ENCODE measurements at places on chromosomes 3 and 15. TPM values are rescaled to one million over a fixed set of nuclear protein-coding genes. Genes with fewer than 3 reads are reported as not detected.

Gene OSTN
- not detected for total RNA-seq

Gene BNC1
- 0.15 TPM for total RNA-seq

Gene ARHGAP31
- total RNA-seq = 54.5 TPM

Gene SLC9C1
- total RNA-seq = not detected

Gene TMCO5A
- not detected for total RNA-seq

Gene COL6A5
- total RNA-seq = not detected

Gene IFT122
- 40.7 TPM for total RNA-seq

Gene NEK10
- 1.7 TPM for total RNA-seq

Gene FRMD4B
- total RNA-seq = 139 TPM

Gene SPINK8
- not detected for total RNA-seq

Gene GJD2
- total RNA-seq = not detected

Gene DLEC1
- total RNA-seq = 1.7 TPM

Gene CCPG1
- 118 TPM for total RNA-seq

Gene IFT57
- 85.9 TPM for total RNA-seq

DNA sequence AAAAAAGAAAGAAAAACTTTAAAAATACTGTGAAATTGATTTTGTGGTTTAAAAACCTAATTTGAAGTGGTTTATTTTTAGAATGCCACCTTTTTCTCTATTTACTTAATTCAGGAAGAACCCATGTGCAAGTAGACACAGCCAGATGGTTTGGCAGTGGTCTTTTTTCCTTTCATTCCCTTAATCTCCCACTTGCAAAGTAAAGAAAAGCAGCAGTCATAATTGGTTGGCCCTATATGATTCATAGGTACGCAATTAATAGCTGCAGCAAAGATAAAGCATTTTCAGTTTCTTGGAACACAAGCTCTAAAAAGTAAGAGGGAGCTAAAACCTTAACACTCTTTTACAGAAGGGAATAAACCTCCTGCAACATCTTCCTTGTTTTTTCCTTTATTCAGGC is 115.3 kb downstream of the MECOM start:
- H3K4me1 ChIP-seq = no peaks in the 10 kb centered on the region
- H3K36me3 ChIP-seq = no peaks in the 10 kb centered on the region
- no peak overlapping the region for H3K27ac ChIP-seq
- H3K4me3 ChIP-seq = no peak overlapping the region

GRCh38 chr3:30660136-30660535 is 53.7 kb downstream of the TGFBR2 start:
- no peak overlapping the region for H3K27ac ChIP-seq
- H3K27me3 ChIP-seq = no peaks in the 10 kb centered on the region
- DNase-seq = no peak
- H3K36me3 ChIP-seq = peaks cover 4% of the 10 kb centered on the region

GRCh38 chr15:44308415-44308814 is 19.9 kb downstream of the GOLM2 start:
- no peaks in the 10 kb centered on the region for H3K36me3 ChIP-seq
- H3K4me3 ChIP-seq = no peak overlapping the region
- H3K4me1 ChIP-seq = peaks cover 4% of the 10 kb centered on the region
- no peaks in the 10 kb centered on the region for H3K27me3 ChIP-seq
- no peak for DNase-seq
- no peak overlapping the region for H3K27ac ChIP-seq

GRCh38 chr15:40664909-40665308 is 30.1 kb upstream of the RAD51 start:
- no peak for DNase-seq
- H3K4me1 ChIP-seq = no peaks in the 10 kb centered on the region
- H3K4me3 ChIP-seq = no peak overlapping the region
- H3K27me3 ChIP-seq = no peaks in the 10 kb centered on the region

- no peaks in the 10 kb centered on the region for H3K27me3 ChIP-seq
- H3K4me3 ChIP-seq = no peak overlapping the region
- peaks cover 27% of the 10 kb centered on the region for H3K4me1 ChIP-seq
These were observed 8.4 kb downstream of the PIK3R4 start for GRCh38 chr3:130738241-130738640.

GRCh38 chr3:100216713-100217112 is 44.1 kb upstream of the TBC1D23 start:
- H3K36me3 ChIP-seq = no peaks in the 10 kb centered on the region
- H3K27me3 ChIP-seq = no peaks in the 10 kb centered on the region
- H3K27ac ChIP-seq = no peak overlapping the region
- H3K4me3 ChIP-seq = no peak overlapping the region

DNA sequence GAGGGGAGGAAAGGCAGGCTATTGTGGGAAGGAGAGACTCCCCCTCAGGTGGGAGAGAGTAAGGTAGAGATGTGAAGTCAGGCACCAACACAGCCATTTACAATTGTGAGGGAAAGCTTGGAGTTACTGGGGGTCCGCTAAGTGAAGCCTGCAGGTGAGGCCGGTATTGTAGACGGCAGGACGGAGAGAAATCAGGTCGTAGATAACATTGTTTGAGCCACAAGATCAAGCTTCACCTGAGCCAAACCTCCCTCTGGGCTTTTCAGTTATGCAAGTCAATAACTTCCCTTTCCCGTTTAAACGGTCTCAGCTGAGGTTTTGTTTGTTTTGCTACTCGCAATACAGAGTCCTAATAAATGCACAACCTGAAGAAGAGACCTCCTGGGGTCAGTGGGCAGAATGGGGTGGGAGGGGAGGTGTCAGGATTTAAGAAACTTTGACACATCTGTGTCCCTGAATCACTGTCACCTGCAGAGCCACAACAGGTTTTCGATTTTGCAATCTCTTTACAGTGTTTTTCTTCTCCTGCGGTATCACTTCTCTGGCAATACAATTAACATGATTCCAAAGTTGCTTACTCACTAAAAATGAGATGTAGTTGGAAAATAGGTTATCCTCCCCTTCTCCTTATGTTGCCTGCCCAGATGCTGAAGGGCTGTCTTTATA is 72.0 kb upstream of the GLCE start:
- H3K27ac ChIP-seq = no peak overlapping the region
- H3K27me3 ChIP-seq = no peaks in the 10 kb centered on the region
- DNase-seq = no peak
- no peaks in the 10 kb centered on the region for H3K36me3 ChIP-seq
- no peak overlapping the region for H3K4me3 ChIP-seq

GRCh38 chr3:78979028-78979427 is 788.8 kb downstream of the ROBO1 start:
- H3K27ac ChIP-seq = no peak overlapping the region
- no peak for DNase-seq
- H3K27me3 ChIP-seq = no peaks in the 10 kb centered on the region
- H3K4me3 ChIP-seq = no peak overlapping the region

DNA sequence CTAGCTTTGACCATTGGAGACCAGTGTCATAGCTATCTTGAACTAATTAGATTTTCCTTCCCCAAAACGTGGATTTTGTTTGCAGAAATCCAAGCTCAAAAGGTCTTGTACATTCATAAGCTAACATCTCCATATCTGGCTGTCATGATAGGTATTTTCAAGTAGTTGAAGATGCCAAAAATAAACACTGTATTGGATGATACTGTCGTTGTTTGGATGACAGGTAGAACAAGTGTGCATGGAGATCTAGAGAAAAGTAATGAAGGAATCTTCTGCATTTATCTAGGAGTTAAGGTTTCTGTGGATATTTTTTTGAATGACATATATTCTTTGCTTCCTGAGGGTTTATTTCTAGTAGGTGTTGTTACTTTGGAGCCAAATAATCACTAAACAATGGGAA is 1696.1 kb downstream of the SI start:
- no peak overlapping the region for H3K27ac ChIP-seq
- DNase-seq = no peak
- no peaks in the 10 kb centered on the region for H3K27me3 ChIP-seq
- H3K4me3 ChIP-seq = no peak overlapping the region
- no peaks in the 10 kb centered on the region for H3K4me1 ChIP-seq

GRCh38 chr3:33829720-33830119 is 31.3 kb downstream of the PDCD6IP start:
- DNase-seq = no peak
- H3K36me3 ChIP-seq = peaks cover 11% of the 10 kb centered on the region
- no peaks in the 10 kb centered on the region for H3K27me3 ChIP-seq
- H3K27ac ChIP-seq = no peak overlapping the region
- H3K4me1 ChIP-seq = no peaks in the 10 kb centered on the region

DNA sequence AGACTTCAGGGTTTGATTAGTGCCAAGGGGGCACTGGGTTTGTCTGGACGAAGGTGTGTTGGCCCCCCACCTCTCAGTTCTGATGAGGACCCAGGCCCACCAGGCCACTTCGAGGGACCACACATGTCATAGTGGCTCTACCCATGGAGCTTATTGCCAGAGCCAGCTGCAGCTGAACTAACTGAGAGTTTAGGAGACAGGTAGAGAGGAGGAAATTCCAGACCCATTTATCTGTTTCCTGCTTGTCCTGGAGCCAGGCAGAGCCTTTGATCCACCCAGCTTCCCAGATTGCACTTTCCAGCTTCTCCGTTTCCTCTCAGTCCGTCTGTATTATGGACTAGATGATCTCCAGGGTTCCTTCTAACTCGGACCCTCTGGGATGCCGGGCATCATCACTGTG is 20.9 kb downstream of the SLC24A1 start:
- H3K36me3 ChIP-seq = no peaks in the 10 kb centered on the region
- H3K4me3 ChIP-seq = no peak overlapping the region
- peak; percentile 14 for DNase-seq
- H3K27ac ChIP-seq = no peak overlapping the region
- no peaks in the 10 kb centered on the region for H3K4me1 ChIP-seq

GRCh38 chr15:91032919-91033803 is 10.8 kb upstream of the VPS33B start:
- H3K4me1 ChIP-seq = peaks cover 4% of the 10 kb centered on the region
- H3K27ac ChIP-seq = no peak overlapping the region
- no peak overlapping the region for H3K4me3 ChIP-seq
- DNase-seq = peak; percentile 79
- H3K36me3 ChIP-seq = no peaks in the 10 kb centered on the region

GRCh38 chr15:35698966-35699575 is 153.1 kb upstream of the DPH6 start:
- no peak for DNase-seq
- H3K27me3 ChIP-seq = no peaks in the 10 kb centered on the region
- peaks cover 3% of the 10 kb centered on the region for H3K4me1 ChIP-seq
- no peak overlapping the region for H3K4me3 ChIP-seq

GRCh38 chr3:192577271-192577670 is 150.1 kb downstream of the FGF12 start:
- H3K27me3 ChIP-seq = no peaks in the 10 kb centered on the region
- H3K4me1 ChIP-seq = no peaks in the 10 kb centered on the region
- H3K27ac ChIP-seq = no peak overlapping the region
- no peak overlapping the region for H3K4me3 ChIP-seq
- H3K36me3 ChIP-seq = no peaks in the 10 kb centered on the region
- no peak for DNase-seq

- no peak overlapping the region for H3K27ac ChIP-seq
- no peak overlapping the region for H3K4me3 ChIP-seq
- DNase-seq = no peak
- H3K4me1 ChIP-seq = peaks cover 6% of the 10 kb centered on the region
These were observed 1.1 kb downstream of the TICRR start for GRCh38 chr15:89576417-89576773.

All from thyroid gland (tissue), 4 donors.